ENCODE measurements at places on chromosomes 7 and 10.

- DNase-seq, result peak; percentile 78
Observed at GRCh38 chr10:62818426-62819011, 2.4 kb upstream of the EGR2 start.

GRCh38 chr10:98186681-98187080 lies 52.2 kb downstream of the R3HCC1L start:
- DNase-seq, result no peak

DNA sequence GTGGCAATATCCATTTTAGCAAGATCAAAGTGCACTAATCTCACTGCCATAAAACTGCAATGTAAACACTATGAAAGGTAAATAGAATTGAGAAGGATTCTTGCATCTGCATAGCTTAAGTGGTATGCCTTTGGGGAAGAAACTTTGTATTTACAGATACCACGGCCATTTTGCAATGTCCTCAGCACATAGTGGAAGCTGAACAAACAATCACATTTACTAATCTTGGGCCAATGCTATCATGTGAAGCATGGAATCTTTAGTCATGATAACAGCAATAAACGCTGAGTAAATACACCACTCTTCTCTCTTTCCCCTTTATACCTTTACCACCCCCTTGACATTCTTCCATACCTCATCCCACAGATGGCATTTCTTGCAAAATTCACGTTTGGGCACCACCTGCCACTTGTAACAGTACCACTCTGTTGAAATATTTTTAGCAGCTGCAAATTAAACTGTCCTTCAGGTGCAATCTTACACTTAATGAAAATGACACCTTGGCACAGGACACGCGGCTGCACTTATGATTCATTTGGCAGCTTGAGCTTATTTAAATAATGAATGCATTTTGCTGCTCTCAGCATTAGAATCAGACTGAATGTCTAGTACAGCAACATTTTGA lies 171.8 kb downstream of the SEMA3A start:
- DNase-seq, result peak; percentile 91

DNA sequence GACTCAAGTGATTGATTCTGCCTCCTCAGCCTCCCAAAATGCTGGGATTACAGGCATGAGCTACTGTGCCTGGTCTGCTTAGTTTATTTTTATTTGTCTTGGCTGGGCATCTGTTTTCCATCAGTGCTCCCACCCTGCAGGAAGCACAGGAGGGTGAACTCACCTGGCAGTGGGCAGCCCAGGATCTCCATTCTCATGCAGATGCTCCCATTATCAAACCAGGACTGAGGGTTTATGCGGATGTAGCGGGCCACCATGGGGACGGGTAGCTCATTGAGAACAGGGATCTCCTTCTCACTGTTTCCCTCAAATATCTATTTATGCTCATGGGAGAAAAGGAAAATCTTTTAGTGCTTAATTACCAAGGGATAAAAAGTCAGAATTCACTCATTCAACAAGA lies 93.8 kb downstream of the CPXM2 start:
- no peak for DNase-seq

GRCh38 chr7:92415225-92415624 lies 32.1 kb upstream of the GATAD1 start:
- no peak for DNase-seq

Data from PC-3 (cell line).